Spleen (tissue), 13 donors: ENCODE measurements at places on chromosomes 7 and 10. TPM values are rescaled to one million over a fixed set of nuclear protein-coding genes. Genes with fewer than 3 reads are reported as not detected.
A peak's percentile ranks its signal among the peaks of the same experiment; 100 is the strongest.

SPDYE2 gene
- total RNA-seq = 0.52 TPM

TSPAN12 gene
- total RNA-seq = 55.8 TPM

MOSPD3 gene
- 19.5 TPM for total RNA-seq

KLHDC10 gene
- 21.8 TPM for total RNA-seq

PITX3 gene
- total RNA-seq = not detected

GPR37 gene
- 0.85 TPM for total RNA-seq

DNA sequence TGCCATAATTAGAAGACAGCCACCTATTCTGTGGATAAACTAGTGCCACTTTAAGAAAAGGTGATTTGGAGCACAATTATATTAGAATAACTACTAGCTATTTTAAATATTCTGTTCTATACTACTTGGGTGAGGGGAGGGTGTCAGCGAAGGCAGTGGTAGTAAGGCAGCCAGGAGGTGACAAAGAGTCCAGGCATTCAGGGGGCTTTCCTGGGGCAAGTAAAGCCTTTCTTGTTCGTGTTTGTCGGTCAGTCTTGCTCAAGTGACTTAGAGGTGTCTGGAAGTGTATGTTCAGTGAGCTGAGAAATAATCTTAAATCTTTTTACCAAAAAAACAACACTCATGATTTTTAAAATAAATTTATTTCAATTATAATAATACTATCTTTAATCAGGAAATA is 34.4 kb downstream of the ADD3 start:
- DNase-seq = no peak

- DNase-seq = no peak
These were observed 339.5 kb downstream of the ELMO1 start for GRCh38 chr7:37109016-37109683.

GRCh38 chr10:17684537-17684936 is 40.6 kb downstream of the STAM start:
- no peak for DNase-seq

GRCh38 chr7:73504017-73504416 is 18.1 kb downstream of the BAZ1B start:
- DNase-seq = no peak

DNA sequence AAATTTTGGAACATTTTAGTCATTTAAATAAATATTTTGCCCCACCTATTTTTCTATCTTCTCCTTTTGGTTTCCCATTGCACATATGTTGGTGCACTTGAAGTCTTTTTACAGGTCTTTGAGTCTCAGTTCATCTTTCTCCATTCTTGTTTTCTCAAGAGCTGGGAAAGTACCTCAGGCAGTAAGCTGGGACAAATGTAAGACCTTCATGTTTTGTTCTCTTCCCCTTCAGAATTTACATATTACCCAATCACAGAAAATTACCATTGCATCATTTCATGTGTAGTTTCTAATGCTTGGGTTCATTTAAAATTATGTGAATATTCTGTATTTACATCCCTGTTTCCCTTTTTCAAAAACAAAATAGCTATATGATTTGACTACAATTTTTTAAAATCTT is 1150.0 kb upstream of the POT1 start:
- DNase-seq = no peak

DNA sequence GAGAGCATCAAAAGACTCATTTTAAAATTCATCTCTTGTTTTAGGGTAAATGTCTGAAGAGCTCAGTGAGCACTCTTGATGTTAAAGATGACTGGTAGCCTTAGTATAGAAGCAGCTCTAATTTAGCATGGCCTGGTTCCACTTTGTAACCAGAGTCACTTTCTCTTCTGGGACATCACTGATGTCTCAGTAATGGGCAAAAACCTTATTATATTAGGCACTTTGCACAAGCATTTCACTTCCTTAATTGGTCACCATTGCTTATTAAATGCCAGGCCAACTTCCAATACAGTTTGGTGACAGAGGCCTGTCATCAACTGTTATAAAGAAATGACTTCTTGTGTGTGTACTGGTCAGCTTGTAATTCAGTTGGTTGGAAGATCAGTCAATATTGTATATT is 53.0 kb downstream of the STEAP1B start:
- no peak for DNase-seq

- DNase-seq = no peak
These were observed 89.2 kb upstream of the JAZF1 start for GRCh38 chr7:28269700-28270361.

GRCh38 chr7:44463169-44463808 is 27.2 kb downstream of the NUDCD3 start:
- no peak for DNase-seq

GRCh38 chr7:96026611-96027010 is 254.3 kb downstream of the DYNC1I1 start:
- DNase-seq = no peak

DNA sequence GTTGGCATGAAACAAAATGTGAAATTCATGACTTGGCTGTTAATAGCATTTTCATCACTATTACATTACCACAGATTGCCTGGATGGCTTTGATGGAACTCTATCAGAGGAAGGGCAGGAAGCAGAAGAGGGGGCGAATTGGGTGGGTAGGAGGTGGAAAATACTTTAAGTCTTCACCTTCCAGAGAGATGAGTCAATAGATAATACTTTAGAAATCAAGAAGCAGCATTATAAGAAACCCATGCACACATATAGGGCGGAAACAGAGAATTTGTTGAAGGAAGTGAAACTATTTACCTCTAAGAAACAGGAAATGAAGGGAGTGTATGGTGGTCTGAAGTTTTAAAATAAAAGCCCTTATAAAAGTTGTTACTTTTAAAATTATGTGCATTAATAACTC is 152.1 kb upstream of the TARP start:
- DNase-seq = no peak

DNA sequence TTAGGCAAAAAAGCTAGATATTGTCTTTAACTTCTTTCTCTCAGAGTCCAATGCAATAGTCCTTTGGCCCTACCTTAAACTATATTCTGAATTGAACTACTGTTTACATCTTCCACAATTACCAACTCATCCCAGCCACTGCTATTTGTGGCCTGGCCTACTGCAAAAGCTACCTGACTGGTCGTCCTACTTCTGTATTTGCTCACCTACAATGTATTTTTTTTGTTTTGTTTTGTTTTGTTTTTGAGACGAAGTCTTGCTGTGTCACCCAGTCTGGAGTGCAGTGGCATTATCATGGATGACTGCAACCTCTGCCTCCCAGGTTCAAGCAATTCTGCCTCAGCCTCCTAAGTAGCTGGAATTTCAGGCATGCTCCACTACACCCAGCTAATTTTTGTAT is 51.2 kb downstream of the ARL4A start:
- no peak for DNase-seq

DNA sequence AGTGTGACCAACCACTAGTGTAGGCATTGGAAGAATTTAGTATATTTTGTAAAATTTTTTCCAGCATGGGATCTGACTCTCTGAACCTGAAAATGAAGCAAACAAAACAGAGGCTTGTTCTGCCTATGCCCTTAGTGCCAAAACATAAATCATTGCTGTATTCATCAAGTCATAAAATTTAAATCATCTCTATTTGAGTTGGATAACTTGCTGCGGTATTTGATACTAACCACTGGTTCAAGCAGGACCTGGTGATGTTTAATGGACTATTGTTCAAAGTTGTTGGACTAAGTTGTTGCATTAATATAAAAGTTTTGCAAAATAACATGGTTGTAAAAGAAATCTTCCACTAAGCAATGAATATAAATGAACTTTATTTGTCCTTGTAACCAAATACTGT is 19.8 kb upstream of the RPA3 start:
- no peak for DNase-seq

DNA sequence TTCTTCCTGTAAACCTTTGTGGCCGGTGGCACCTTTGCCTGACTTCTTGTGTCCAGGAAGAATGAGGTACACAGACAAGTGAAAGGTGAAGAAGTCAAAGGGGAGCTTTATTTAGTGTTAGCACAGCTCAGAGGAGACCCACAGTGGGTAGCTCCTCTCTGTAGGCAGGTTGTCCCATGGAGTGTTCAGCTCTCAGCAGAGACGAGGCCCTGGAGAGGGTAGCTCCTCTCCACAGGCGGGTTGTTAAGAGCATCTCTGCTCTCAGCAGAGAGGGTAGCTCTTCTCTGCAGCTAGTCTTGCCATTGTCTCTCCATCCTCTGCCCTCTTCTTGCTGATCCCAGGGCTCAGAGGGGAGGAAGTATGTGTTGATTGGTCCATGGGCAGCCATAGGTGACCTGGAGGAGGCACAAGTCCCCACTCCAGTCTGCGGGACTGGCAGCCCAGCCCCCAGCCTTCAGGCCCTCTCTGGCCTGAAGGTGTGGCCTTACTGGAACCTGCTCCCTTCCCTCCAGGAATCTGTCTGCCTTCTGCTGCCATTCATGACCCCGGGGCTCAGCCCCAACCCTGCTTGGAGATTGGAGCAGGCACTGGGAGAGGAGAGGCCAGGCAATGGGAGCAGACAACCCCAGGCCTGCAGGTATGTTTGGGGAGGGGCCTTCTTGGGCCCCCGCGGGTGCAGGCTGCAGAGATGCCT is 24.5 kb downstream of the HHEX start:
- no peak for DNase-seq

DNA sequence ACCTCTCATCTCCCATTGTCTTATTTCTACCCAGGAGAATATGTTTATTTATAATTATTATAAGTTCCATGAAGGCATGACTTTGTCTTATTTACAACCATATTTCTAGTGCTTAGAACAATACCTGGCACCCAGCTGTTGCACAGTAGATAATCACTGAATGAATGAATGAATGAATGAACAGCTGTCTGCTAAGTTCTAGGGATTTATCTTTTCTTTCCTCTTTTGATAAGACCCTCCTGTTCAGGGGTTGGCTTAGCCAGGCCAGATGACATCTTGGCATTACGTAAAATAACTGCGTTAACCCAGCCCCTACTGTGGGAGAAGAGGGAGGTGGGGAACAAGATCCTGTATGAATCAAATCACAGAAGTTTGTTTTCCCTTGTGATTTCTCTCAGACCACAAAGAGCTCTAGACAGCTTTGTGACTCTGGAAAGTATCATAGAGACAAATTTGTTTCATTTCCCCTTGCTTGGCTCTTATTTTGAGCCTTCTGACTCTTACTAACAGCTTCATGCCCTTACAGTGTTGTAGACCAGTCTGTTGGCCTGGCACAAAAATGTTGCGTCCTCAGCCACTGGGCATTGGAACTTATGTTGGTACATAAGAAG is 8.4 kb downstream of the ZNF862 start:
- no peak for DNase-seq

- no peak for DNase-seq
These were observed 46.7 kb downstream of the PLXDC2 start for GRCh38 chr10:19862811-19863515.

DNA sequence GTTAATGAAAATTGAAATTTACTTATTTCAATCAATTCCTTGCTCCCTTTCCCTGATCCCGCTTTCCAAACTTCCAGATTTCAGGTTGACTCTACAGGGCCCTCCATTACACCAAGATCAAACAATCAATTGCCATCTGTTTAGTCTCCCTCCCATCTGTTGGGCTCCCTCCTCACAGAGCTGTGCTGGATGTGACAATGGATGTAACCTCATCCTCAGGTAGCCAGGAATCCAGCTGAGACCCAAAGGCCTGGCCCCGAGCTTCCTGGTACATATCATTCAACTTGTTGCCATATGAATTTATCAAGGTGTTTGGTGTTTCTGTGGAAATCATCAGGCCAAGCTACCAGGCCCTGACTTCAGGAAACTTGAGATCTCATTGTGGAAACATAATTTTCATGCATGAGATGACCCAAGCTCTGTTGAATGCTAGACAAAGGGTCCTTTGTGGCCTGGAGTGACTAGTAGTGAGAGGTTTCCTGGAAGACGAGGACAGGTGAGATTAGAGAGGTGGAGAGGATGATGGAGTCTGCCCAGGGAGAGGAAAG is 148.6 kb upstream of the PDE1C start:
- DNase-seq = no peak

DNA sequence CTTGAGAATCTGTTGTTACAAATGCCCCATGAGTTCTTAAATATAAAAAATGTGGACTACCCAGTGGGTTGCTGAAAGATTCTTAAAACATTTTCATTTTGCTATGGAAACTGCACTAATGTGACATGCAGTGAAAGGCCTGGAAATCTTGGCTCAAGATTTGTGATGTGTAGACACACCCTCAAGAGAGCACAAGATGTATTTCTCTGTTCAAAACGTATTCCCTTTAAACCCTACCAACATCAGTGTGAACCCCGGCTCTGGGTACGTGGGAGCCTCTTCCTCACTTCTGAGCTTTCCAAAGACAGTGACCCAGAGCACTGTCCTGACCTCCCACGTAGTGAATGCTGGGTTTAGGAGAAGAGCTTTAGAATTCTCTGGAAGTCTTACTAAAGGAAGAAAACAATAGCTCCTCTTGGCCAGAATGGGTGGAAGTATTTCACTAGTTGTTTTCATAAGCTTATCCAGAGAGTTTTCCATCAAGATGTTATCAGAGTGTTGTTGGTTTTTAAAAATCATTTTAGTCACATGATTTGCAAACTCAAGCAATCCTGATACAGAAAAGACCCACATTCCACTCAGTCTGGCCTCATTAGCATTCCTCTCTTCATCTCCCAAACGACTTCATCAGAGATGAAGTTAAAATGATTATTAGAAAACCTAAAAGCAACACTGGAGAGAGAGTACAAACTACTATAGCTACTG is 81.5 kb upstream of the AFAP1L2 start:
- no peak for DNase-seq

DNA sequence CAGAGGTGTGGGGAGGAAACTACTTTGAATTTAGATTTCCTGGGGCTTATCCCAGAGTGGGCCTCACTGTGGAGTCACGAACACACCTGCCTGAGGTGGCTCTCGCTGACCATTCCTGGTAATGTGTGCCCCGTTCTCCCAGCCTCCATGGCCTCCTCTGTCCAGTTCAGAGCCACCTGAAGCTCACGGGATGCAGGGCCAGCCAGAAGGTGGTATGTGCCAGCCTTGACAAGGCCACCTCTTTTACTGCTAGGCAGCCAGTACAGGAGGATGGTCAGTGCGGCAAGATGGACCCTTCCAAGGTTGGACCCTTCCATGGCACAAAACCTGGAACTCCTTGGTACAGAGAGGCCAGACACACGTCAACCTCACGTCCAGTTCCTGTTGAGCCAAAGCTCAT is 210.3 kb downstream of the DNAJB6 start:
- DNase-seq = peak; percentile 31

DNA sequence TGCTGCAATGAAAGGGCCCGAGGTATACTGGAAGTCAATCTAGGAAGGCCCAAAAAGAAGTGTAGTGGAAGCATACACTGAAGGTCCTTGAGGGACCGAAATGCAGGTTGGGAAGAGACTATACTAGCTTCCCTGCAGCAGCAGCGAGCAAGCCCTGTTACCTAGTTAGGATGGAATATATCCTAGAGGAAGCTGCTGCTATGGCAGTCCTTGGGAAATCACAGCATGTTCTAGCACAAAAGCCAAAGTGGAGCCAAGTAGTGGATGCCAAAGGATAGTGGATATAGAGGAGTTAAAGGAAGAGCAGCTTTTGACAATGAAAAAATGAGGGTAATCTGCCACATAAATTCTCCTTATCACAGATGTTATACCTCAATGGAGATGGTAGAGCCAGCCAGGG is 123.8 kb upstream of the STARD3NL start:
- DNase-seq = no peak

- DNase-seq = no peak
These were observed 69.9 kb downstream of the ASAH2B start for GRCh38 chr10:50809596-50809995.

- DNase-seq = no peak
These were observed 112.4 kb upstream of the YAE1 start for GRCh38 chr7:39453743-39454355.

GRCh38 chr7:52211930-52212329 is 823.5 kb upstream of the POM121L12 start:
- DNase-seq = no peak

- DNase-seq = no peak
These were observed 181.0 kb upstream of the TMEM106B start for GRCh38 chr7:12030116-12030515.

- no peak for DNase-seq
These were observed 54.0 kb upstream of the HECW1 start for GRCh38 chr7:43058271-43059066.
